ENCODE measurements at places on chromosomes 7 and 10.

GRCh38 chr7:115558161-115558560, 472.4 kb downstream of the TFEC start:
- DNase-seq = no peak
- H3K27me3 ChIP-seq = no peaks in the 10 kb centered on the region
- H3K4me3 ChIP-seq = no peak overlapping the region
- H3K4me1 ChIP-seq = peaks cover 16% of the 10 kb centered on the region

- H3K4me1 ChIP-seq = peaks cover 16% of the 10 kb centered on the region
- DNase-seq = no peak
- peaks cover 45% of the 10 kb centered on the region for H3K27me3 ChIP-seq
- H3K4me3 ChIP-seq = no peak overlapping the region
- H3K36me3 ChIP-seq = no peaks in the 10 kb centered on the region
Observed at GRCh38 chr7:150851492-150852370, 586 bp upstream of the AOC1 start.

GRCh38 chr7:113633073-113633472, 285.7 kb downstream of the PPP1R3A start:
- no peak overlapping the region for H3K4me3 ChIP-seq
- DNase-seq = no peak
- H3K27me3 ChIP-seq = no peaks in the 10 kb centered on the region

- H3K27ac ChIP-seq = no peak overlapping the region
- H3K4me3 ChIP-seq = no peak overlapping the region
- H3K4me1 ChIP-seq = peaks cover 4% of the 10 kb centered on the region
- no peaks in the 10 kb centered on the region for H3K36me3 ChIP-seq
- H3K27me3 ChIP-seq = peaks cover 5% of the 10 kb centered on the region
Observed at GRCh38 chr7:1585142-1585981, 15.5 kb upstream of the PSMG3 start.

- no peaks in the 10 kb centered on the region for H3K36me3 ChIP-seq
- H3K27ac ChIP-seq = no peak overlapping the region
- no peaks in the 10 kb centered on the region for H3K27me3 ChIP-seq
- H3K4me1 ChIP-seq = peaks cover 7% of the 10 kb centered on the region
Observed at GRCh38 chr7:39269034-39269433, 291.3 kb downstream of the POU6F2 start.

DNA sequence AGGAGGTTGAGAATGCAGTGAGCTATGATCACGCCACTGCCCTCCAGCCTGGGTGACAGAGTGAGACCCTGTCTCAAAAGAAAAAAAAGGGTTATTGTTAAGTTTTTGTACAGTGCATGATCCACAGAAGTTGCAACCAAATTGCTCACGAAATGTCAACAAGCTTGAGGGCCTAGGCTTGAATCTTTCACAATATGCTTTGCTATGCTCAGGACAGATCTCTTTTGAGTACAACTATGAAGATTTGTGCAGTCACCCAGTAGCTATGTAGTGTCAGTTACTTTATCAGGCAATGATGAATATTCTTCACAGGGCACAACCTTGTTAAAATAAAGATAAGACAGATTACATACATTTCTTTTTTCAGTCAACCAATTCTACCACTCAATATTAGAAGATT, 109.2 kb downstream of the PRTFDC1 start:
- no peaks in the 10 kb centered on the region for H3K27me3 ChIP-seq
- H3K36me3 ChIP-seq = no peaks in the 10 kb centered on the region
- H3K4me3 ChIP-seq = no peak overlapping the region
- H3K4me1 ChIP-seq = peaks cover 3% of the 10 kb centered on the region
- DNase-seq = no peak
- H3K27ac ChIP-seq = no peak overlapping the region

- no peaks in the 10 kb centered on the region for H3K27me3 ChIP-seq
- H3K4me3 ChIP-seq = no peak overlapping the region
- no peak for DNase-seq
- no peak overlapping the region for H3K27ac ChIP-seq
Observed at GRCh38 chr7:44973610-44974401, 5.0 kb downstream of the MYO1G start.

DNA sequence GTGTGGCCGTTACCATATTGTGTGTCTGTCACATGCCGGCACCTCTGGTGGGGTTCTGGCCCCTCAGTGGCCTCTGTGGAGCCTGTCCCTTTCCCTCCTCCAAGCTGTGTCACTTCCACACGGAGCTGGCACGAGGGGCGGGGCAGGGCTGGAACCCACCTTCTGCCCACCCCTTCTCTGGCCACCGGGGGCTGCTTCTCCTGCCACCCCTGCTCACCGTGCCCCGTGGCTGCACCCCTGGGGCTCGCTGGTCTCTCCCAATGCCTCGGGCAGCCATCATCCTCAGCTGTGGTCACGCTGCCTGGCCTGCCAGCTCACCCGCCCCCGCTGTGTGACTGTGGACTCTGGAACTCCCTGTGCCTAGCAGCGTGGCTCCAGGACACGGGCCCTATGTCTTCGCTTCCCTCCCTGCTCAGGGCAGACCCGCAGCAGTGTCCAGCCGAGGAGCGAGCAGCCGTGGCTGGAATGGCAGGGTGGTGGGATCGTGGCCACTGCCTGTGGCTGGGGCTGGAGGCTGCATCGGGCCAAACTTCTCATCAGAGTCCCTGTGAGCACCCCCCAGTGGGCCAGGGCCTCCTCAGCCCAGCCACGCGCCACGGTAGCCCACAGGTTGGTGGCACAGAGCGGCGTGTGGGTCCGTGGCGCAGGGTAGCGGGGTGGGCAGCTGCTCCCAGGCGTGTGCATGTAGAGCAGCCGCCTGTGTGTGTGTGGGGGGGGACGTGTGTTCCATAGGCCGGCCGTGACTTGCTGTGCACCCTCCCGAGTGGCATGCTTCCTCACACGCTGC, 8.1 kb downstream of the TTYH3 start:
- no peak overlapping the region for H3K4me3 ChIP-seq
- H3K36me3 ChIP-seq = no peaks in the 10 kb centered on the region
- H3K27ac ChIP-seq = no peak overlapping the region
- no peak for DNase-seq
- H3K4me1 ChIP-seq = peaks cover 48% of the 10 kb centered on the region
- no peaks in the 10 kb centered on the region for H3K27me3 ChIP-seq

GRCh38 chr7:111357691-111358090, 204.6 kb downstream of the IMMP2L start:
- H3K27ac ChIP-seq = no peak overlapping the region
- DNase-seq = no peak
- H3K36me3 ChIP-seq = no peaks in the 10 kb centered on the region
- H3K4me1 ChIP-seq = peaks cover 2% of the 10 kb centered on the region
- H3K4me3 ChIP-seq = no peak overlapping the region

GRCh38 chr7:132810561-132810960, 234.3 kb upstream of the PLXNA4 start:
- H3K27ac ChIP-seq = no peak overlapping the region
- no peaks in the 10 kb centered on the region for H3K27me3 ChIP-seq
- peaks cover 13% of the 10 kb centered on the region for H3K36me3 ChIP-seq
- H3K4me1 ChIP-seq = no peaks in the 10 kb centered on the region

DNA sequence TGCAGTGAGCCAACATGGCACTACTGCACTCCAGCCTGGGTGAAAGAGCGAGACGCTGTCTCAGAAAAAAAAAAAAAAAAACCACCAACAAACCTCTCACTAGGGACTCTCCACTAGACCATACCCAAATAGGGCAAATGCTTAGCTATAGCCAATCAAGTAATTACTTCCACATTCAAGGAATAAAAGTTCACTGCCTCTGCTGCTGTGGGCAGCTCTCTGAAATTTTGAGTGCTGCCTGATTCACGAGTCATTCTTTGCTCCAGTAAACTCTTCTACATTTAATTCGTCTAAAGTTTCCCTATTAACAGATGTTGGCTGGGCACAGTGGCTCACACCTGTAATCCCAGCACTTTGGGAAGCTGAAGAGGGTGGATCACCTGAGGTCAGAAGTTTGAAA, 4.7 kb upstream of the NRBF2 start:
- no peak overlapping the region for H3K27ac ChIP-seq
- H3K27me3 ChIP-seq = no peaks in the 10 kb centered on the region
- H3K36me3 ChIP-seq = peaks cover 3% of the 10 kb centered on the region
- H3K4me3 ChIP-seq = no peak overlapping the region
- no peak for DNase-seq
- no peaks in the 10 kb centered on the region for H3K4me1 ChIP-seq

DNA sequence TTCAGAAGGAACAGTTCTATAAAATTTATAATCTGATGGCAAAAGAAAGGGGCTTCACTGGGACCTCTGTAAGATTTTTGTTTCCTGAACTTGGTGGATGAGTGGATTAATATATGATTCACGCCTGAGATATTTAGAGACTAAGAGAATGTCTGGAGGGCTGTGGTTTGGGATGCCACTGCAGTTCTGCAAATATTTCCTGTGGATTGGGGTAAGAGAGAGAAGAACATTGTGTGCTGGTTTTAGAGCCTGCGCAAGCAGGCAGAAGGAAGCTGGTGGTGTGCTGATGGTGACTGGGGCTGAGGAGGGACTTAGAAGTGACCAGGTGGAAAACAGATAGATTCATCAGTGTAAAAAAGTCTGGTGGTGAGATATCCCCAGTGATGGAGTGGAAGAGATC, 87.0 kb downstream of the SUGCT start:
- H3K27me3 ChIP-seq = no peaks in the 10 kb centered on the region
- DNase-seq = no peak
- peaks cover 27% of the 10 kb centered on the region for H3K4me1 ChIP-seq
- H3K27ac ChIP-seq = no peak overlapping the region

DNA sequence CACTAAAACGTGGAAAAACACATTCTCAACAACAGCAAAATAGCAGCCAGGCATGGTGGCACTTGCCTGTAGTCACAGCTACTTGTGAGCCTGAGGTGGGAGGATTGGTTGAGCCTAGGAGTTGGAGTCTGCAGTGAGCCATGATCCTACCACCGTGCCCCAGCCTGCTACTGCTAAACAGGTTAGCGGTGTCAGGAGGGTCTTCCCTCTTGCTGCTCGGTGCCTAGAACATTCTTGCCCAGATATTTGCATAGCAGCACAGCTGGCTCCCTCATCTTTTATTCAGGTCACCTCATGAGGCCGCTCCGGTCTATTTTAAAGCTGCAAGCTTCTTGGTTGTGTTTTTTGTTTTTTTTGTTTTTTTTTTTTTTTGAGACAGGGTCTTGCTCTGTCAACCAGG, 2.9 kb upstream of the RABGEF1 start:
- DNase-seq = no peak
- H3K4me3 ChIP-seq = peak overlapping the region; percentile 10
- no peaks in the 10 kb centered on the region for H3K27me3 ChIP-seq
- H3K36me3 ChIP-seq = peaks cover 24% of the 10 kb centered on the region
- peaks cover 15% of the 10 kb centered on the region for H3K4me1 ChIP-seq
- H3K27ac ChIP-seq = peak overlapping the region; percentile 4

GRCh38 chr10:57015595-57016318, 654.7 kb upstream of the ZWINT start:
- no peaks in the 10 kb centered on the region for H3K36me3 ChIP-seq
- no peak for DNase-seq
- H3K27me3 ChIP-seq = peaks cover 1% of the 10 kb centered on the region
- no peak overlapping the region for H3K4me3 ChIP-seq

DNA sequence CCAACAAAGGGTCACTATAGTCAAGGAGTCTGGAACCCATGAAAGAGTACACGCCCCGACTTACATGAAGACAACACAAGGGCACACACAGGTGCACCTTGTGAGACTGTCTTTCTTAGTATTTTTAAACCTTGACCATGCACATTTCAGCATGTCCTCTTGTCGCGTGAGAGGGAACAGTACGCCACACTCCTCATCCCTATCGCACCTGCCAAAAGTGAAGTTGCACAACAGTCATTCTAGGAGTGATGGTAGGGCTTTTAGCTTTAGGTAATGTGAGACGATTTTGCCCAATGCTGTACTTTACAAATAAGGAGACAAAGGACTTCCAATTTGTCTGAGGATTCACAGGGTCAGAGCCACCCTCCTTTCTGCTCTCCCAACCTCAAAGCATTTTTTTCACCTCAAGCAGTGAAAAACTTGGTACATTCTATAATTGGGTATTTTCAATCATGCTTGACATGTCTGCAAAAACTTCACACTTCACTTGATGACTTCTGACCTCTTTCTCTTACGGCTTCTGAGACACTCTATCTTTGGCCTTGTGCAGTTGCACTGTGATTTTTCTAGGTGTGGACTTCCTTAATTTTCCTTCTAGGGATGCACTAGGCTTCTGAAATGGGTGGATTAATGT, 173.9 kb upstream of the GRB10 start:
- H3K27ac ChIP-seq = no peak overlapping the region
- DNase-seq = no peak
- no peaks in the 10 kb centered on the region for H3K4me1 ChIP-seq
- H3K36me3 ChIP-seq = no peaks in the 10 kb centered on the region
- H3K27me3 ChIP-seq = no peaks in the 10 kb centered on the region

DNA sequence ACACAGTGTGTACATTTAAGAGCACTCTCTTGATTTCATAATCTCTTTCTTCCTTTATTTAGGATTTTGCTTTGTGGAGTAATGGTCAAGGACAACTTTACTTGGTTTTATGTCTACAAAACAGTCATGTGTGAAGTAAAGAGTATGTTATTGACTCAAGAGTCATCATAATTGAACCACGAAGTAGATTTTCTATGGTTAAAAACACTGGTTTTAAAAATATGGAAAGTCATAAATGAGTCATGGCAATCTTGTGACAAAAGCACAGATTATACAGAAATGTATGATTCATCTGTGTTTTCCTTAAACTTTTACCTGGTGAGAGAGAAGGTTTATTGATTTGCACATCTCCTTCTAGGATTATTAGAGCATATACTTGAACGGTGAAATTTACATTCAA, 969.7 kb downstream of the GATA3 start:
- H3K27ac ChIP-seq = no peak overlapping the region
- H3K4me1 ChIP-seq = peaks cover 12% of the 10 kb centered on the region
- no peak for DNase-seq
- no peaks in the 10 kb centered on the region for H3K36me3 ChIP-seq
- peaks cover 22% of the 10 kb centered on the region for H3K27me3 ChIP-seq

GRCh38 chr7:27179030-27179429, 4.9 kb upstream of the HOXA10 start:
- peaks cover 25% of the 10 kb centered on the region for H3K4me1 ChIP-seq
- peak overlapping the region; percentile 69 for H3K4me3 ChIP-seq
- no peak for DNase-seq
- peak overlapping the region; percentile 88 for H3K27ac ChIP-seq
- peaks cover 100% of the 10 kb centered on the region for H3K27me3 ChIP-seq

- no peak for DNase-seq
- H3K36me3 ChIP-seq = no peaks in the 10 kb centered on the region
- no peak overlapping the region for H3K27ac ChIP-seq
- no peak overlapping the region for H3K4me3 ChIP-seq
- peaks cover 30% of the 10 kb centered on the region for H3K27me3 ChIP-seq
Observed at GRCh38 chr10:97063271-97063982, 122.3 kb downstream of the SLIT1 start.

GRCh38 chr10:45514291-45515270, 140.6 kb downstream of the ALOX5 start:
- no peaks in the 10 kb centered on the region for H3K36me3 ChIP-seq
- H3K4me3 ChIP-seq = no peak overlapping the region
- no peak for DNase-seq
- H3K4me1 ChIP-seq = no peaks in the 10 kb centered on the region
- no peak overlapping the region for H3K27ac ChIP-seq
- no peaks in the 10 kb centered on the region for H3K27me3 ChIP-seq

DNA sequence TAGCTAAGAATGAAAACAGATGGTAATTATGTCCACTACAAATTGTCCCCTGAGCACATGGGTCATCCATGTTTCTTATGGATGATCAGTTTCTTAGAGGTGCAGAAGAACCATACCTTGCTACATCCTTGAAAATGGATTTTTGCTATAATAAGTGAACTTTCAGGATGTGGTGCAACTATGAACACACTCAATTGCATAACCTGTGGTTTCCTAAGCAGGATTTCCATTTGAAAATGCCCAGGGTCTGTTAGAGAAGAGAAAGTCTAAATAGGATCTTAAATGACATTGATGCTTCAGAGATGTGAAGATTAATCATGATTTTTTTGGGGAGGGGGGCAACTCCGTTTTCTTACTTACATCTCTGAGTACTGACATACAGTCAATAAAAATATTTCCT, 39.6 kb upstream of the CACNB2 start:
- no peaks in the 10 kb centered on the region for H3K36me3 ChIP-seq
- no peak overlapping the region for H3K27ac ChIP-seq
- no peak overlapping the region for H3K4me3 ChIP-seq
- H3K27me3 ChIP-seq = peaks cover 20% of the 10 kb centered on the region
- H3K4me1 ChIP-seq = no peaks in the 10 kb centered on the region
